ENCODE measurements at places on chromosomes 2 and 18.

DNA sequence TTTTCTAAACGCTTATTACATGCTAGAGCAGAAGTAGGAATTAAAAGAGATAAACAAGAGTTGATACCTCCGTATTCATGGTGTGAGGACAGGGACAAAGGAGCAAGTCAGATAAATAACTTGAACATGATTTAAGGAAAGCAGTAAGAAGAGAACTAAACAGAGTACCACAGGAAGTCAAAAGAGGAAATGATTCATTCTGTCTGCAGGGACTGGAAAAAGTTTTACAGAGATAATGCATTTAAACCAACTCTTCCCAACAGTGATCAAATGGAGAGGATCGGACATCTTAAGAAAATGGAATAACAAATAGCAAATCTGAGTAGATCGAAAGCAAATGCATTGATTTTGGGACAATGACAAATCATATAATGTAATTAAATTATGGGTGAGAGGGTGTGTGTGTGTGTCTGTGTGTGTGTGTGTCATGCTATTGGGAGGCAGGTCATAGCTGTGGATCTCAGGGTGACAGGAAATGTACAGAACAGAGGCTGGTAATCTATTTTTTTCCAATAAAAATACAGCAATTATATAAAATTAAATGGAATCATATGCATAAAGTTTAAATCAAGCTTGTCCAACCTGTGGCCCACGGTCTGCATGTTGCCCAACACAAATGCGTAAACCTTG is 113.4 kb downstream of the MC4R start:
- DNase-seq, result no peak

GRCh38 chr2:102424754-102425153 is 1.8 kb downstream of the IL18RAP start:
- DNase-seq, result no peak

GRCh38 chr2:38423763-38424162 is 46.7 kb upstream of the ATL2 start:
- no peak for DNase-seq

- no peak for DNase-seq
Observed at GRCh38 chr2:10721396-10722251, at the start of gene ATP6V1C2. TSS of gene ATP6V1C2 (plus strand) at chr2:10721630. CDS start at chr2:10722850, 1,220 bp downstream.

- no peak for DNase-seq
Observed at GRCh38 chr18:36849288-36850006, 20.5 kb downstream of the KIAA1328 start.

- peak; percentile 48 for DNase-seq
Observed at GRCh38 chr2:88209521-88210131, 39.5 kb downstream of the THNSL2 start.

DNA sequence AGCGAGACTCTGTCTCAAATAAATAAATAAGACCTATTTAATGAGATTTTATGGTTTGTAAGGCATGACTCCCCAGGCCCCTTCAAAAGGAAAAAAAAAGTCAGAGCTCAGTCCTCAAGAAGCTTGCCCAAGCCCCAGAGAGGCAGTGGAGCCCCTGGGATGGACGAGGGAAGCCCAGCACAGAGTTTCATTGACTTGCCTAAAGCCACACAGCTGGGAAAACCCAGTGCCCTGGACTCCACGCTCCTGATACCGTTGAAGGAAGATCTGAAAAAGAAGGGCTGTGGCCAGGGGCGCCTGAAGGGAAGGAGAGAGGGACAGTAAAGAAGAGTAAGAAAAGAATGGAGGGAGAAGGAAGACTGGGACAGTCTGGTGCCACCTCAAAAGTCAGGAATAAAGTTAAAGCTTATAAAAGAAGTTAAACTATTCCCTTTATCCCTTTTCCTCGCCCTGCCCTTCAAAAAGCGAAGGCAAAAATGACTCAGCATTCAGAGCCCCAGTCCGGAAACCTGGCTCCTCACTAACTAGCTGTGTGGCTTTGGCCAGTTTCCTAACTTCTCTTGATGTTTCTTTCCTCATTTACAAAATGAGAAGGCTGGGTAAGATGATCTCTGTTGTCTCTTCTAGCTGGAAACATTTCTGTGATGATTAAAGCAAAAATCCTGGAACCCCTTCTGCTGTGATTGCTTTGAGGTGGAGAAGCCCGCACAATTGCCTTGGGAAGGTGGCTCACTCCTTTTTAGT is 46.7 kb downstream of the LYPD1 start:
- DNase-seq, result peak; percentile 35

- DNase-seq, result peak; percentile 23
Observed at GRCh38 chr2:32745191-32745590, 117.3 kb downstream of the TTC27 start.

GRCh38 chr2:147463881-147464520 is 380.8 kb upstream of the ACVR2A start:
- no peak for DNase-seq

GRCh38 chr2:152056418-152056817 is 42.4 kb downstream of the CACNB4 start:
- no peak for DNase-seq

DNA sequence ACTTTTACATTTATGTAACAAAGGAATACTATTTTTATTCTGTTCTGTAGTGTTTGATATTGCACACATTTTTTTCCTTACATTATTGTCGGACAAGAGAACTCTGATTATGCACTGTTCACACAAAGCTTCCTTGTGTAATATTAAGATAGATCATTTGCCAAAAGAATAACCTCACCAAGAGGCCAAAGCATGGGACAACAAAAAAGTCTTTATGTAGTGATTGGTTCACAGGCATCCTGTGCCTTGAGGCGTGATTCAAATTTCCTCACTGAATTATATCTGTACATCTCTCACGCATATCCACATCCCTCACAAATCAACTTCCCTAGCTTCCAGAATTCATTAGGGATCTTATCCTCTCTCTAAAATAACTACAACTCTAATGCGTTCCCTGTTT is 642.7 kb downstream of the NR4A2 start:
- DNase-seq, result no peak

All from muscle of back (tissue), 13 donors.